ENCODE measurements at places on chromosomes 1 and 21.

DNA sequence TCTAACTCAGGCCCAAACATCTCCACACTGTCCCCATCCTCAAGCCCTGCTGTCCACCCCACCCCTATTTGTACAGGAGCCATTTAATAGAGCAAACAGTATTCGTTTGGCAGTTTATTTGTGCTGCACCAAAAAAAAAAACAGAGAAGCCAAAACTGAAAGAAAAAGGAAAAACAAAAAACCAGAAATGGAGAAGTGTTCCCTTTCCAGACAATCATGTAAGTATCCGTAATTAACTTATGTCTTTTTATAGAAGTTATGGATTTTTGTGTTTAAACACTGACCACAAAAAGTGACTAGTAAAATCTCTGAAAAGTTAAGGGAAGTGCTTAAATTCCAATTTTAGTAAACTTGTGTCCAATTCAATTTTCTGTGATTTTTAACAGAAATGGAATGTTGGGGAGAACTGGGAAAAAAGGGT is 40.4 kb upstream of the ZBTB18 start:
- no peak for DNase-seq

- DNase-seq = no peak
Measured at GRCh38 chr21:33208534-33208933, 21.2 kb upstream of the IFNAR2 start.

- no peak for DNase-seq
Measured at GRCh38 chr1:190170321-190170720, 307.3 kb downstream of the BRINP3 start.

DNA sequence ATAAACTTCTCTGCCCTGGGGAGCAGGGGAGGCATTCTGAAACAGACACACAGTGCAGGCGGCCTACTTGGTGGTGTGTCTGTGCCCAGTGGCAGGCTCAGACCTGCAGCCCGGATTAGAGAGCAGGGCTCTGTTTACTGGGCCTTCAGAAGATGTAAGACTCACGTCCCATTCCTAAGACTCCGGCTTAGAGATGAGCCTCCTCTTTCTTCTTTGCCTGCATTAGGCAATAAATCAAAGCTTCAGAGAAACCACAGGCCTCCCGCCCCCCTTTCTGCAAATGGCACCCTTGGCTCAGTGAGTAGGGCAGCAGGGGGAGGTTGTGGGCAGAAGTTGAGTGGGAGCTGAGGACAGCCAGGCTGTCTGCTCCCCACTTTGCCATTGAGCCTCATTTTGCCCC is 35.8 kb downstream of the LGR6 start:
- no peak for DNase-seq

Measured in occipital lobe (tissue), 3 donors.